ENCODE measurements at places on chromosomes 3 and 15.

DNA sequence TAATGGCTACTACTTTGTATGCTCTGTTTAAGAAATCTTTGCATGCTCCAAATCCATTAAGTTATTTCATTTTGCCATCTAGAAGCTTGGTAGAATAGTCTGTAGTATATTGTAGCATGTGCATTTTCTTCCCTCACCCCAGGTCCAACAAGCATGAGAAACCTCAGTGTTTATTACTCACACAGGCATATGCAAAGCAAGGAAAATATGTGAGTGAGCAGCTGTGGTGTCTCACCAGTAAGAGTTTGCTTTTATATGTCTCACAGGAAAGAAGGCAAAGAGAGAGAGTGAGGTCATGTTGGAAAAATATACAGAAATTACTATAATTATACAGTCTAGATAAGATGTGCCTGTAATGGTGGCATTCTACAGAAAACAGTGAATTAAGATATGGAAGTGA is 312.5 kb downstream of the C3orf38 start:
- DNase-seq: no peak

DNA sequence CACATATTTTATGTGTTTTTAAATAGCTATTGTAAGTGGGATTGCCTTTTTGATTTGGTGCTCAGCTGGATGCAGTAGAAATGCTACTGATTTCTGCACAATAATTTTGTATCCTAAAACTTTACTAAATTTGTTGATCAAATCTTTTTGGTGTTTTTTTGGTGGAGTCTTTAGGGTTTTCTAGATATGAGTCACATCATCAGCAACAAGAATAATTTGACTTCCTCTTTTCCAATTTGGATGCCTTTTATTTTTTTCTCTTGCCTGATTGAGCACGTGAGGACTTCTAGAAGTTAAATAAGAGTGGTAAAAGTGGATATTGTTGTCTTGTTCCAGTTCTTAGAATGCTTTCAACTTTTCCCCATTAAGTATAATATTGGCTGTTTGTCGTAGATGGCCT is 51.3 kb downstream of the TLNRD1 start:
- DNase-seq: no peak

GRCh38 chr3:81699536-81700320 is 61.7 kb downstream of the GBE1 start:
- no peak for DNase-seq

DNA sequence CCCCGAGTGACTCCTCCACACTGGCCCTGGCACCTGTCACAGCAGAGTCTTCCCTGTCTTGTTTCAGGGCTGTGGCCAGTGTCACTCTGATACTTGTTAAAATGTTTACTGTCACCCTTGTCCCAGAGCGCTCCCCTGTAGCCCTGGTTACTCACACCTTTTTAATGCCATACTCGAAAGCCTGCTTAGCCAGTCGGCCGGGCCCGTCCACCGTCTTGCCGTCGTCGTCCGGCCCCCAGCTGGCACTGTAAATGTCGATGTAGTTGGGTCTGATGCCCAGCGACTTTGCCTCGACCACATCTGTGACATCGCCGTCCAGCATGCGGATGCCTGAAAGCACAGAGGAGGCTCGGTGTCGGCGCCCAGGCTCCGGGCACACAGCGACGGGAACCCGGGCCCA is 91.3 kb downstream of the PCSK6 start:
- DNase-seq: no peak

- no peak for DNase-seq
Measured at GRCh38 chr15:67924359-67924974, 84.6 kb upstream of the RNU6-1 start.

Data from iPS-NIHi11 (cell line).